ENCODE measurements at places on chromosomes 12 and 14. TPM values are rescaled to one million over a fixed set of nuclear protein-coding genes. Genes with fewer than 3 reads are reported as not detected.

DNA sequence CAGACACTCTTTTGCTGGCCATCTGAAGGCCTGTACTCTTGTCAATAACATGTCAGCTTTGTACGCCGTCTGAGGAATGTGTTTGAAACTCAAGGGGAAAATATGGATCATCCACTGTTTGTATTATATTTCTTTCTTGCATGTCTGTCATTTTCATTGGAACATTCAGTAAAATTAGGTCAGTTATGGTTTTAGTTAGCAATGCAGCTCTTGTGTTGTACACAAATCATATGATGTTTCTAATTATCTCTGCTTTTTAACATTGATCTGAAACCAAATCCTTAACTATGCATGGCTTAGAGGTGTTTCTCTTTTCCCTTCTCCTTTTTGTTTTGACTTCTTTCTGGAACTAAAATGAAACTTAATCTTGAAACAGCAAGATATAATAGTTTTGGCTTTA, 333.6 kb upstream of the PRICKLE1 start:
- DNase-seq, result no peak

GRCh38 chr12:10802587-10802986, at the start of gene TAS2R7:
Gene TAS2R7 (minus strand): TSS chr12:10802627. CDS start chr12:10802570, 57 bp downstream.
- DNase-seq, result no peak

GRCh38 chr12:83335748-83336147, 649.0 kb downstream of the TMTC2 start:
- DNase-seq, result no peak

DNA sequence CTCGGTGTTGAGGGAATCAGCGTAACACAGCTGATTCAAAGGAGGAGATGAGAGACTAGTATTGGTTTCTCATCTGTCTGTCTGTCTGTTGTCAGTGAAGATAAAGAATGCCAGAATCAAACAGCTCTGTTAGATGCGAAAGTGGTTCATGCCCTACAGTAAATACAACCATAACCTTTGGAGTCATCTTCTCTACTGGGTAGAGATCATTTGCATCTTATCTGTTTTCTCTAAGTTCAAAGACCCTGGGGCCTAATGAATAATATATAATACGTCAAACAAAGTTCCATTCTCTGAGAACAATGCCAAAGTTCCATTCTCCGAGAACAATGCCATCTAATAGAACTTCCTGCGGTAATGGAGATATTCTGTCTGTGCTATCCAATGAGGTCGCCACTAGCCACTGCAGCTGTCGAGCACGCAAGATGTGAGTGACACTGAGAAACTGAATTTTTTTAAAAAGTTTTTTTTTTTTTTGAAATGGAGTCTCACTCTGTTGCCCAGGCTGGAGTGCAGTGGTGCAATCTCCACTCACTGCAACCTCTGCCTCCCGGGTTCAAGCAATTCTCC, 6.6 kb downstream of the IL31 start:
- DNase-seq, result no peak

GRCh38 chr12:110050927-110051326, 2.6 kb upstream of the C12orf76 start:
- no peak for DNase-seq

DNA sequence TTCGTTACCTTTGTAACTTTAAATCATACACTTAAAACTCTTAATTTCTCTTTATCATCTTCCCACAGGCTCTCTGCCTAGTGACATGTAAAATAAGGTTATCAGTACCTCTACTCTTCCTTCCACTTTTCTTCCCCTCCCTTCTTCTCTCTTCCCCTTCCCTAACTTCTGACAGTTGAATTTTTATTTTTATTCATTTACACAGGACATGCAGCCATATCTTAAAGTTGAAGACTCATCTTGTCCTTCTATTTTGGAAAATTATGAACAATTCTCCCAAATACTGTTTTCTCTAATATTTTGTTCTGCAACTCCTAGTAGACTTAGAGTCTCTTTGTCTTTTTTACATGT, 263.9 kb downstream of the FBXL14 start:
- no peak for DNase-seq

DNA sequence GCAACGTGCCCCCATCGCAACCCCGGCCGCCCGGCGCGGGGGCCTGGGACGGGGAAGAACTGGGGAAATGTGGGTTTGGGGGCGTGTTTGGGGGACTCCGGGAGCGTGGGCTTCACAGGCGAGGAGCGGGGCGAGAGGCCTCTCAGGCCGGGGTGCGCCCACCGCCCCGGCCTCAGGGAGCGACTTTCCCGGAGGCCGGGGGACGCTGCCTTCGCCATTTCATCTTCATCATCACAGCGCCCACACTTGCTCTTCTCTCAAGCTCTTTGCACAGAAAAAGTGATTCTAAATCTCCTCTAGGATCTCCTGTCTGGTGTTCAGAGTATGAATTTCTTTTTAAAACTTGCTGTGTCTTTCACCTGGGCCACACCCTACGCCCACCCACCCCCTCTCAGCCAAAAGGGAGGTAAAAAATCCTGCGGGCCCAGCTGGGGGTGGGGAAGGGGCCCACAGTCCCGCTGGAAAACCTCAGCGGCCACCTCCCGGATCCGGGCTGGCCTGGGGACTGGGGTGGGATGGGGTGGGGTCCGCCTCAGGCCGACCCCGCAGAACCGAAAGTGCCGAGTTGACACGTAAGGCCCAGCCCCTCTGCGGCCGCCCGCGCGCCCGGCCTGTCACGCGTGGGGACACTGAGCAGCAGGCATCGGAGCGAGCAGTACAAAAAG, 7.4 kb downstream of the CDKN1B start:
- DNase-seq, result no peak

- no peak for DNase-seq
Measured at GRCh38 chr14:24063263-24063836, 8.0 kb upstream of the CPNE6 start.

DNA sequence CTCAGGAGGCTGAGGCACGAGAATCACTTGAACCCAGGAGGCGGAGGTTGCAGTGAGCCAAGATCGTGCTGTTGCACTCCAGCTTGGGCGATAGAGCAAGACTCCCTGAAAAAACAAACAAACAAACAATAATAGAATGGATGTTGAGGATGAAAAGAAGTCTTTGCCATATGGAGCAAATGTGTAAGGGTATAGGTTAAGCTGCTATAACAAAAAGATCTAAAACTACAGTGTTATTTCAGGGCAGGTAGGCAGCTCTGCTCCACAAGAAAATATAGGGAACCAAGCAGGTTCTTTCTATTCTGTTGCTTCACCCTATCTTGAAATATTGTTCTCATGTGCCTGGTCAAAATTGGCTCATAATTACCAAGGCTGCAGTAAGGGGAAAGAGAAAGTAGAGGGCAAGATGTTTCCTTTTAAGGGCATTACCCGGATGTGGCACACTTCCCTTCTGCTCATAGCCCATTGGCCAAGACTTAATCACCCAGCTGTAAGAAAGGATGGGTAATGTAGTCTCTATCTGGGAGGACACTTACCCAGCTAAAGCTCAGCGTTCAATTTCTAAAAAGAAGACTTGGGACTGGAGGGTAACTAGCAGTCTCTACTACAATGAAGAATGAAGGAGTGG, 23.5 kb downstream of the SDSL start:
- DNase-seq, result no peak

DNA sequence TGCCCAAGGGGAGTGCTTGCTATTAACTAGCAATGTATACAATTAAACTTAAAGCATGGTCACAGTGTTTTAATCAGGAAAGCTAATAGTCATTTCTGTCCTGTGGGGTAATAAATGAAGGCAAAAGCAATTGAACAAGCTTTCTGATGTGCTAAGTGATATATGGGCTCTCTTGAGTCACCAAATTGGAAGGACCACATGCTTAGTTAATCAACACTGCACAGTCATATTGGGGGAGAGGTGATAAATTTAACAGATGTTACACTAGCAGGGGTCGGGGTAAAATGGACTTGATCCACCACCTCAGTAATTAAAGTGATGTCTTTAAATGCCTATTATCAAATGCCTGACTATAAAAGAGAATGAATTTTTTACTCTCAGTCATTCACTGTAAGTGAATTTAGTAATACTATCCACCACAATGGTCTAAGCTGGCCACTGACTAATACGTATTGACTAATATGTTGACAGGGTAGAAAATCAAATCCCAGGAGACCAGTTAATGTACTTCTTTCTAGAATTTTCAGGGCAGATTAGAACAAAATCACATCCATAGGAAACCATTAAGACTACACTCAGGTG, 736.3 kb downstream of the RPS29 start:
- no peak for DNase-seq

The PLD4 gene
- 0.05 TPM for polyA plus RNA-seq

The TSPAN19 gene
- polyA plus RNA-seq, result 0.07 TPM

The CPNE6 gene
- 0.16 TPM for polyA plus RNA-seq

The IL22 gene
- not detected for polyA plus RNA-seq

The CNTN1 gene
- 0.41 TPM for polyA plus RNA-seq

The SDSL gene
- 8.0 TPM for polyA plus RNA-seq

The RERGL gene
- polyA plus RNA-seq, result 7.6 TPM

Measured in right cardiac atrium (tissue), 5 donors.